ENCODE measurements at places on chromosomes 3 and 15. TPM values are rescaled to one million over a fixed set of nuclear protein-coding genes. Genes with fewer than 3 reads are reported as not detected.
A peak's percentile ranks its signal among the peaks of the same experiment; 100 is the strongest.

DNA sequence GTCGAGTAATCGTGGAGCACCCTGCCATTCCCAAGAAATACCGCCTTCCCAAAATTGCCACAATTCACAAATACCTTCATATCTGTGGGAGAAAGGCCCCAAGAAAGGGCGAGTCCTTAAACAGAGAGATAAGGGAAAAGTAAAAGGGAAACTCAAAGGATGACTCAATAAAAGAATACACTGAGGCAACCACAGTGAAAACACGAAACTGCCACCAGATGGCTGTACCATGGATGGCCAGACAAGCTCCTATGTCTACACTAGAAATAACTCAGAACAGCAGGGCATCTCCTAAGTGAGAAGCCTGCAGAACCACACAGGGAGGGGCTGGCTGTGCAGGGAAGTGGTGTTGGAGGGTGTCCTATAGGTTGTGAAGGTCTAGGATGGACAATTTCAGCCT, 25.0 kb downstream of the SRGAP3 start:
- no peak overlapping the region for H3K27ac ChIP-seq
- H3K4me1 ChIP-seq = peaks cover 17% of the 10 kb centered on the region
- H3K36me3 ChIP-seq = no peaks in the 10 kb centered on the region
- DNase-seq = no peak

DNA sequence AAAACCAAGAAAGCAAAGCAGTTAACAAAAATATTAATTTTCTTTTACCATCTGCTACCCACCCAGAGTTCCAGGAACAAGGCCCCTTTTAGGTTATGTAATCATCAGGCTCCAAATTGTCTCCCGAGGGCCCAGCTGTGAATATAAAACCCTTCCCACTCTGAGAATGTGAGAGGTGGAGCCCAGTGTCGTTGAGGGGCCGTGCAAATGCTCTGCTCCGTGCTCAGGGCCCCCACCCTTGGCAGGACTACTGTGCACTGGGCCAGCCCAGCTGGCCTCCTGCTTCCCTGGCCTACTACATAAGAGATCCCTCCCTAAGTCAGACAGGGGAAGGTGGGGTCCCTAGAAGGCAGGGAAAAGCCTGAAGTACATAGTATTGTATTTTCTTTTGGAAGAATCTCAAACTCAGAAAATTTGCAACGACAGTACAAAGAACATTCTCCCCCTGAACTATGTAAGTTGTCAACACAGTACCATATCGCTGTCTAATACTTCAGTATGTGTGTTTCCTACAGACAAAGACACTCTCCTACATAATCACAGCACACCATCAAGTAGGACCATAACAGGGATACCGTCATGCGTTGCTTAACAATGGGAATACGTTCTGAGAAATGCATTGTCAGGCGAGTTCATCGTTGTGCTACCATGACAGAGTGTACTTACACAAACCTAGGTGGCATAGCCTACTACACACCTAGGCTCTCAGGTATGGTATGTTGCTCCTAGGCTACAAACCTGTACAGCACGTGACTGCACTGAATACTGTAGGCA, 4.4 kb upstream of the CLEC3B start:
- H3K4me3 ChIP-seq = no peak overlapping the region
- DNase-seq = no peak
- no peaks in the 10 kb centered on the region for H3K27me3 ChIP-seq
- no peaks in the 10 kb centered on the region for H3K36me3 ChIP-seq
- H3K4me1 ChIP-seq = peaks cover 23% of the 10 kb centered on the region

GRCh38 chr3:144839991-144840390, 868.4 kb downstream of the DIPK2A start:
- H3K4me3 ChIP-seq = no peak overlapping the region
- DNase-seq = no peak
- no peak overlapping the region for H3K27ac ChIP-seq
- no peaks in the 10 kb centered on the region for H3K27me3 ChIP-seq

- no peaks in the 10 kb centered on the region for H3K27me3 ChIP-seq
- H3K4me1 ChIP-seq = no peaks in the 10 kb centered on the region
- DNase-seq = no peak
- no peak overlapping the region for H3K4me3 ChIP-seq
Observed at GRCh38 chr3:129747992-129748391, 141.5 kb upstream of the PLXND1 start.

GRCh38 chr3:156627946-156628569, 46.3 kb upstream of the TIPARP start:
- no peak overlapping the region for H3K27ac ChIP-seq
- no peak for DNase-seq
- no peak overlapping the region for H3K4me3 ChIP-seq
- no peaks in the 10 kb centered on the region for H3K4me1 ChIP-seq
- no peaks in the 10 kb centered on the region for H3K36me3 ChIP-seq
- H3K27me3 ChIP-seq = no peaks in the 10 kb centered on the region

DNA sequence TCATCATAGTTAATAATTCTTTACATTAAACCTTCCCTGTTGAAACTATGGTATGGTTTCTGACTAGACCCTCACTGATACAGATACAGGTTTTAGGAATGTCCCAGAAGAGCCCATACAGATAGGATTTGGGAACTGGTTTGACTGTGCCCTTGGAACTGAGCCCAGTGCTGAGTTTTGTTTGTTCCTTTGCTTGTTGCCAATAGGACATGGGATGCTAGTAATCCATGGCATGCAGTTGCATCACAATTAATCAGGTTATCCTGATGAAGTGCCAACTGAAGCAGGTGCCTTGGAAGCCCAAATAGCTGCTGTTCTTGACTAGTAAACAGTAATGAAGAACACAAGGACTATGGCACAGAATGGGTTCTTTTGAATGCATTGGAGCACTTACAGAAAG, 230.6 kb downstream of the NEK10 start:
- H3K27ac ChIP-seq = no peak overlapping the region
- no peak for DNase-seq
- no peak overlapping the region for H3K4me3 ChIP-seq
- H3K4me1 ChIP-seq = no peaks in the 10 kb centered on the region
- H3K36me3 ChIP-seq = no peaks in the 10 kb centered on the region
- no peaks in the 10 kb centered on the region for H3K27me3 ChIP-seq

DNA sequence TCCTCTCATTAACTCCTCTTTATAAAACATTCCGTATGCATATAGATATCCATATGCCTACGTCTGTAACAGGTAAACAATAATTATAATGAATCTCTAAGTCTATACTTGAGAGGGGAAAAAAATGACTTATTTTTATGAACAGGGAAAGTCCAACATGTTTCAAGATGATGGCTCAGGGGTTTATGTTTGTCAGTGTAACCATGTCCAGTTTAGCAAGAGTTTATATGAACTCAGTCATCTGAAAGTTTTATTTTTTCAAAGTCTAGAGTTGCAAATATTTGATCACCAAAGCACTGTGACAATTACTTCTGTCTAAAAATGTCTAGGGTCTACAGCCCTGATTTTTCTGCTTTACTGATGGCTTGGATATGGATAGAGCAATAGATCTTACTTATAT, 559.4 kb upstream of the KCNMB2 start:
- no peaks in the 10 kb centered on the region for H3K36me3 ChIP-seq
- H3K4me3 ChIP-seq = no peak overlapping the region

DNA sequence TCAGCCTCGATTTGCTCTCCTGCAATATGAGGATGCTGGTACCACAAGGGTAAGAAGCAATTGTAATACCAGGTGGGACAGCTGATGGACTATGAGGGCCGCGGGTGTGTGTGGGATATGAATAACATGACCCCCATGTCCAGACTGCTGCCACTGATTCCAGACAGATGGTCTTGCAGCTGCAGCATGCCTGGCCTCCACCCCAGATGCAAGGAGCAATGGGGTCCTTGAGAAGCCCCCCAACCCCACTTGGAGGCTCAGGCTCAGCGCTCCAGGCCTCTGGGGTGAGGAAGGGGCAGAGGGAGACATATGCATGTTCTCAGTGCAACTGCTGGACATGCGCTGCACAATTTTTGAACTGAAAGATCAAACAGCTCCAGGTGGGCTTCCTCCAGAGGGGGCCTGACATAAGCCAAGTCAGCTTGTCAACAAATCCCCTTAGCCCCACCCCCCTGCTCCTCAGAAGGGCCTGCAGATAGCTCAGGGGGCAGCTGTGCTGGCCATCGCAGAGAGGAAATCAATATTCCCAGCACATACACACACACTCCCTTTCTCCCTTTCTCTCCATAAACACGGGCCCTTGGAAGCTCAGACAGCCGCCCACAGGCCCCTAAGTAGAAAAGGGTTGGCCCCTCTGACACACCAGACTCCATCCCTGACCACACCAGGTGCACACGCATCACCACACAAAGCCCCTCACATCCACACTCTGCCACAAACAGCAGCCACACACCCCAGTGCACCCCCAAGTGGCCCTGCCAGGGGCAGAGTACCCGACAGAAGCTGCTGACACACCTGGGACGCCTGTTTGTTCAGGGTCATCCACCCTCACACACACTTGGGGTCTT, 107.0 kb downstream of the IQSEC1 start:
- peaks cover 83% of the 10 kb centered on the region for H3K4me1 ChIP-seq
- peak overlapping the region; percentile 82 for H3K4me3 ChIP-seq

- DNase-seq = no peak
- no peaks in the 10 kb centered on the region for H3K36me3 ChIP-seq
- no peaks in the 10 kb centered on the region for H3K27me3 ChIP-seq
Observed at GRCh38 chr3:67335813-67336212, 318.6 kb downstream of the SUCLG2 start.

GRCh38 chr15:64461721-64462162, 1.4 kb downstream of the ZNF609 start:
- H3K27ac ChIP-seq = peak overlapping the region; percentile 68
- H3K4me1 ChIP-seq = peaks cover 42% of the 10 kb centered on the region
- no peak for DNase-seq
- no peaks in the 10 kb centered on the region for H3K36me3 ChIP-seq

- DNase-seq = no peak
- H3K27me3 ChIP-seq = no peaks in the 10 kb centered on the region
- peaks cover 2% of the 10 kb centered on the region for H3K4me1 ChIP-seq
- H3K36me3 ChIP-seq = no peaks in the 10 kb centered on the region
Observed at GRCh38 chr3:134522541-134522940, 36.7 kb downstream of the CEP63 start.

GRCh38 chr15:40100123-40100946, 8.3 kb downstream of the BMF start:
- no peaks in the 10 kb centered on the region for H3K36me3 ChIP-seq
- no peak overlapping the region for H3K4me3 ChIP-seq
- DNase-seq = no peak
- peaks cover 81% of the 10 kb centered on the region for H3K4me1 ChIP-seq

DNA sequence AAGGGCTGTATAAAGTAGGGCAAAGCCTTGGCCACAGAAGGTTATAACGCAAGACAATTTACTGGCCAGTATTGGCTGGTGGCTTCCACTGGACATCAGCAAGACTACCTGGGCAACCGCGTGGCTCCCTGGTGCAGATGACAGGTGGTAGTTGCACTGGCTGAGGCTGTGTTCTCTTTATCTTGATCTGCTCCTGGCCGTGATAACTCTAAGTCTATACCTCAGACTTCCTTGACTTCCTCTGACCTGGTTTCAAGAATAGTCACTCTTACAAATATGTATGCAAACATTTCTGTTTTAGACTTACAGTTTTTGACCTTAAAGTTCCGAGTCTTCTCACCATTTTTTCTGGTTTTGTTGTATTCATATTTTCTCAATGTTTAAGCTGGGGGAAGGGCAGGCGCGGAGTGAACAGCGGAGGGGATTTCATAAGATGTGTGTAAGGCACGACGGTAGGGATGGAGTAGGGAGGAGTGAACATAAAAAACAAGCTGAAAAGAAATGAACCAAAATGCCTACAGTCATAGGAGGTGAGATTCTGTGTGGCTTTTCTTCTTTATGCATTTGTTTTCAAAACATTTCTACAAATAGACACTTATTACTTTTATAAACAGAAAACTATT, 15.2 kb upstream of the TMEM212 start:
- H3K4me3 ChIP-seq = no peak overlapping the region
- H3K36me3 ChIP-seq = no peaks in the 10 kb centered on the region
- H3K27ac ChIP-seq = no peak overlapping the region
- peaks cover 12% of the 10 kb centered on the region for H3K4me1 ChIP-seq

GRCh38 chr15:51048308-51048707, 46.4 kb downstream of the TNFAIP8L3 start:
- H3K4me1 ChIP-seq = peaks cover 17% of the 10 kb centered on the region
- no peaks in the 10 kb centered on the region for H3K27me3 ChIP-seq
- H3K4me3 ChIP-seq = no peak overlapping the region
- no peak overlapping the region for H3K27ac ChIP-seq

GRCh38 chr3:179970746-179971145, 66.0 kb downstream of the PEX5L start:
- no peaks in the 10 kb centered on the region for H3K4me1 ChIP-seq
- no peak overlapping the region for H3K4me3 ChIP-seq
- no peaks in the 10 kb centered on the region for H3K36me3 ChIP-seq

DNA sequence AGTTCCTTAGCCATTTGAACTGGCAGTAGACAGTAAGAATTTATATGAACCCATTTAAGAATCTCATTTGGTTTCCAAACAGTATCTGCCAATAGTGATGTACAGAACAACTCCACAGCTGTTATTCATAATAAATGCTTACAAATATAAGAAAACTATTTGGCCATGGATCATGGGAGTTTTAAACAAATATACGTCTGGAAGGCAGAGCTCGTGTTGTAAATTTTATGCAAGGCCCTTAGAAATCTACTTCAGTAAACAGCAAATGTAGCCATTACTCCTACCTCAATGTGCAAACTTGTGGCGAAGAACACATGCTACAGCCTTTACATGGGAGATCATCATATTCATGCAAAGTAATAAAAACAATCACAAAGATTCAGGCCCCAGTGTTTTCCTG, 65.3 kb upstream of the NANOGP8 start:
- no peak overlapping the region for H3K27ac ChIP-seq
- H3K4me3 ChIP-seq = no peak overlapping the region
- no peaks in the 10 kb centered on the region for H3K4me1 ChIP-seq
- H3K27me3 ChIP-seq = no peaks in the 10 kb centered on the region
- H3K36me3 ChIP-seq = no peaks in the 10 kb centered on the region
- DNase-seq = no peak

DNA sequence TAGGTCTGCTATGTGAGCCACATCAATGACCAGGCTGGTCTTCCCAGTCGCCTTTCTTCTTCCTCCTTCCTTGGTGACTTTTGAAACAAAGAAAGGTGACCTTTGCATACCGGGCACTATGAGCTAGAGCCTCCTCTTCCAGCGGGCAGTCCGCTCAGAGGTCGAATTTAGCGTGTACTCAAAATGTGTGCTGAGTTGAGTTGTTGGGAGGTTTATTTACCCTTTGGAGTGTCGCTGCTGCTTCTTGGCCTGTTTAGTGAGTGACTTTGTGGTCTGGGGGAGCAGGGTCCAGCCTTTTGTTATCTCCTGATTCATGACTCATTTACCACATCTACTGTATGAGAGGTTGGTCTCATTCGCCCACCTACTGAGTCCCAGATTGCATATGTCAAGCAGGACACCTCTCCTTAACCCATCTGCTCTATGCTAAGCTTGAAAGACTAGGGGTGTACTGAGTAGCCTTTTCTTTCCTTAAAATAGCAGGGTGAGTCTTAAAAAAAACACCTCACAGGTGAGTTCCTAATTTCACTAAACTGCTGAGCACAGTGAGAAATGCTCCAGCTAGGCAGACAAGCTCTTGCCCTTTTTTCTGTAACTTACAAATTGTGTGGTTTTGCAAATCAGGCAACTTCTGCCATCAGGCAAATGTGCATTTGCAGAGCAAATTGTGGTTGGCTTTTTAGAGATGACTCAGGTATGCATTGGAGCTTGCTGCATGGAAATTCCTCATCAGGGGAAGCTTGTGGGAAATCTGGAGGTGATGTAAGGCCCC, 3.2 kb upstream of the SIAH2 start:
- no peak overlapping the region for H3K27ac ChIP-seq
- H3K4me1 ChIP-seq = peaks cover 3% of the 10 kb centered on the region

Gene EOMES
- total RNA-seq = 0.63 TPM

Gene DET1
- 6.0 TPM for total RNA-seq

Gene CPN2
- not detected for total RNA-seq

Gene ROPN1
- total RNA-seq = not detected

Gene TNNC1
- 3.0 TPM for total RNA-seq

Gene UROC1
- not detected for total RNA-seq

Gene EPHB3
- total RNA-seq = 5.0 TPM

Gene MORC1
- not detected for total RNA-seq

Gene GOLGA8Q
- 5.1 TPM for total RNA-seq

Gene CYP8B1
- total RNA-seq = not detected

Gene GMNC
- not detected for total RNA-seq

Gene MYEF2
- 63.5 TPM for total RNA-seq
